ENCODE measurements at places on chromosomes 12 and 14.

- no peak for DNase-seq
These were observed 176.0 kb upstream of the DYRK2 start for GRCh38 chr12:67472539-67472938.

- DNase-seq, result peak; percentile 15
These were observed 187.5 kb downstream of the RBM19 start for GRCh38 chr12:113778432-113779132.

DNA sequence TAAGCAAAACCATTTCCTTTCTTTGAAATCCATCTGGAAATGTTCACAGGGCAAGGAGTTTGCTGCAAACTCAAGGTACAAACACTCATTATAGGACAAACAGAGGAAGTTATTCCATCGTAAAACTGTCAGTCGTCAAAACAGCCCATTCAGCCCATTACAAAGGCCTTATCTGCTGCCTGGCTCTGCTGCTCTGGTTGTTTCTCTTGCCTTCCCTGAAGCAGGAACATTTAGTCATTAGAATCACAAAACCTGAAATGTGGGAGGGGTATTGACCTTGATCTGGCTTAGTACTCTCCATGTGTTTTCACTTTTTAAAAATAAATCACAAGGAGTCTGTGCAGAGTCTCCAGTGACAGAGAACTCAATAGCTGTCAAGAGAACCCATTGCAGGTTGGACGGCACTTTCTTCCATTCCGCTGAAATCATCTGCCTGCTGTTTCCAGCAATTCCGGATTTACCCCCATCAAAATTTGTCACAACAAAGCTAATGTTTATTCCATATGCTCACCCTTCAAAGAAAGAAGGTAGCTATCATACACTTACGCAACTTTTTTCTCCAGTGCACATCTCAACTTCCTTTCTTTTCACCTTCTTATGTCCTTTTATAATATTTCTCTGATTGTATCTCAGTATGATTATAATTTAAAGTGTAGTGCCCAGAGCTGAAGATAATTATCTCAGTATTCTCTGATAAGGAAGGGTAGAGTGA is 24.6 kb upstream of the ITPR2 start:
- DNase-seq, result no peak

GRCh38 chr12:28568118-28568517 is 377.9 kb downstream of the CCDC91 start:
- DNase-seq, result peak; percentile 88

GRCh38 chr12:50082644-50083043 is 2.5 kb upstream of the SMARCD1 start:
- no peak for DNase-seq

GRCh38 chr14:77032491-77032843 is 4.0 kb upstream of the IRF2BPL start:
- DNase-seq, result no peak

DNA sequence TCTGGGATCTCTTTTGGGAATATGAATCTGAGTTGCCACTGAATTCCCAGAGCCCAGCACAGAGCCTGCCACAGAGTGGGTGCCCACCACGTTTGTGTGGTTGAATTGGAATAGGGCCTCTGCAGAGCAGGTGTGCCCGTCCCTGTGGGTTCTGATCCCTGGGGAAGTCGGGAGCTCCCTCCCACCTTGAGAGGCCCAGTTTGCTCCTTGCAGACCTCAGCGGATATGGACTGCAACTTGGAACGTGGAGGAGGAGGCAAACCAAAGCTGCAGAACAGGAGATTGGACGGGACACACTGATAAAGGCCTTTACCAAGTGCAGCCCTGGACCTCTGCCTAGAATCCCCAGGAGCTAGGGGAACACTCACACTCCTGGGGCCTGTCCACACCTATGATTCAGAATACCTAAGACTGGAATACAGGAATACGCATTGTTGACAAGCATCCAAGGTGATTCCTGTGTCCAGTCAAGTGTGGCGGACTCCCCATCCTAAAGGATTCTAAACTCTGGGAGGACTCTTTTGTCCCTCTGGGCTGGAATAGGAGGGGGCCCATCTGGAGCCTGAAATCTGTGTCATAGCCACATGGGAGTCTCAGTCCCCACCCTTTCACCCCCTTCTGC is 2.4 kb downstream of the KRT76 start:
- no peak for DNase-seq

GRCh38 chr12:6605421-6606330 is 1.5 kb downstream of the CHD4 start:
- peak; percentile 39 for DNase-seq

DNA sequence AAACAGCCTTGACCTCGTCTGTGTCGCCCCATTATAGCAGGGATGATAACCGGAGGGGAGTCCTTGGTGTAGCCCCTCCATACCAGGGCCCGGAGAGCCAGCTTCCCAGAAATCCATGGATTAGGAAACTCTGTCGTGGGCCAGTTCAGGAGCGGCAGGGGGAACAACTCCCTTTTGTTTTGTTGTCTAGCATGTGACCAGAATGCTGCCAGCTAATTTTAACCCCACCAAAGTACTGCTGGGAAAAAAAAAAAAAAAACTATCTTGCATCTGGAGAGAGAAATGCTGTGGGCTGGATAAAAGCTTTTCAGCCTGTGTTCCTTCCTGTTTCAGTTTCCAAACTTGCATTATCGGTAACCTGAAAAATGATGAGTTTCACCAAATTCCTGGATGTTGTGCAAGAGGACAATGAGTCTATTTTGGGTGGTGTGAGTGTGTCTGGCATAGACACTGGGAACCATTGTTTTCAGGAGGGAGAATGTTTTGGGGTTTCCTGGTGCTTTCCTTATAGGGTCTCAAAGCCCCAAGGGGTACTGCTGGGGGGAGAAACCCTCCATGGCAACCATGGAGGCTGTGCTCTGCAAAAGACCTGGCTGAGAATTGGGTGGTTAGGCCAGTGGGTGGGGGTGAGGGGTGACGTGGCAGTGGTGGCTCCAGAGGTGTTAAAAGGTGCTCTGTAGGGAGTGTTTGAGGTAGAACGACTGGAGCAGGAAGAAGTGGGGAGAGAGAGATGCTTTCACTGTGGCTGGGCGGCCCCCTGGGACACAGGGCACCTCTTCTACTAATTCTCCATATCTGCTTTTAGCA is 14.9 kb upstream of the IRF2BPL start:
- DNase-seq, result peak; percentile 91

- DNase-seq, result no peak
These were observed 27.5 kb downstream of the RHOJ start for GRCh38 chr14:63231766-63232165.

DNA sequence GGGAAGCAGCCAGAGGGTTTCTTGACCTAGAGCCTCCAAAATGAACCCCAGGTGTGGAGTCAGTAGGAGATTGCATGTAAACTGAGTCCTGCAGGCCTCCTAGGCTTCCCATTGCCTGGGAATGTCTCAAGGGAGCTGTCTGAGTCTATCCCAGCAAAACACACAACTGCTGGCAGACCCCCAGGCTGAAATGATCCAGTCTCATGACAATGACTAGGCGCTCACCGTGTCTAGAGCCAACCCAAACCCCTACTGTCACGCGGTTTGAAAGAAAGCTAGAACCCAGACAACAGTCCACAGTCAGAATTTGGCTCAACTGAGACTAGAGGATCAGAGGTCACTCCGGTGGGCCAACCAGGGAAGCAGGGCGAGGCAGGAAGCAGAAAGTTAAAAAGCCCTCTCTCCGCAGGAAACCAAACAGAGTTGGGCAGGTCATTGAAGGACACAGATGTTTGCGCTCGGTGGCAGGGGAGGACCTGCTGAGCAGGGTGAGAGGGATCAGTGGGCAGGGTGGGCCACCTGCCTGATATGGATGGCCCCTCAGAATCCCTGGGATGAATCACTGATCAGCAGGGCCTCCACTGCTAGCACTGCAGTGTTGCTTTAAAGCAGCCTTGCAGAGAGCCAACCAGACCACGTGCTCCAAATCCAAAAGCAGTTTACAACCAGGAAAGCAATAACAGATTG is 23.8 kb downstream of the ACTN1 start:
- no peak for DNase-seq

- DNase-seq, result peak; percentile 4
These were observed 620 bp downstream of the C1S start for GRCh38 chr12:7061138-7061537.

DNA sequence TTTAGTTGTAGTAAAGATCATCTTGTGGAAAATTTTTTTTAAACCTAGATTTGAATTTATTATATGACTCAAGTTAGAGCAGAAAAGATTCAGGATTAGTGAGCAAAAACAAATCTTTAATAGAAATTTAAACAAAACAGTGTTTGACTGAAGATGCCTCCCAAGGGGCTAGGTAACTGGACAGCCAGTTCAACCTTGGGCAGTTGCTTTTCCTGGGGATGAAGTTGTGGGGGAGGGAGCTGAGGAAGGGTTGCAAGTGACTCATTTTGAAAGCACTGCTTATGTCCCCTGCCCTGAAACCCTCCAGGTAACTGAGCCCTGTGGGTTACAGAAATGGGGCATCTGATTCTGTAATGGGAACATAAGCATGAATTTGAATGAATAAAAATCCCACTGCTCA is 13.1 kb downstream of the CFAP54 start:
- DNase-seq, result no peak

DNA sequence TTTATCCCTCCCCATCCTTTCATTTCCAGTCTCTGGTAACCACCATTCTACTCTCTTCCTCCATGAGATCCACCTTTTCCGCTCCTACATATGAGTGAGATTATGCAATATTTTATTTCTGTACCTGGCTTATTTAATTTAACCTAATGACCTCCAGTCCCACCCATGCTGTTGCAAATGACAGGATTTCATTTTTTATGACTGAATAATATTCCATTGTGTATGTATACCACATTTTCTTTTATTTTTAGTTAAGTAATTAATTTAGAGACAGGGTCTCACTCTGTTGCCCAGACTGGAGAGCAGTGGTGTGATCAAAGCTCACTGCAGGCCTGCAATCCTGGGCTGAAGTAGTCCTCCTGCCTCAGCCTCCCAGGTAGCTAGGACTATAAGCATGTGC is 2.6 kb downstream of the LRRK2 start:
- DNase-seq, result no peak

- peak; percentile 73 for DNase-seq
These were observed 21.1 kb downstream of the BDKRB2 start for GRCh38 chr14:96225745-96226151.

DNA sequence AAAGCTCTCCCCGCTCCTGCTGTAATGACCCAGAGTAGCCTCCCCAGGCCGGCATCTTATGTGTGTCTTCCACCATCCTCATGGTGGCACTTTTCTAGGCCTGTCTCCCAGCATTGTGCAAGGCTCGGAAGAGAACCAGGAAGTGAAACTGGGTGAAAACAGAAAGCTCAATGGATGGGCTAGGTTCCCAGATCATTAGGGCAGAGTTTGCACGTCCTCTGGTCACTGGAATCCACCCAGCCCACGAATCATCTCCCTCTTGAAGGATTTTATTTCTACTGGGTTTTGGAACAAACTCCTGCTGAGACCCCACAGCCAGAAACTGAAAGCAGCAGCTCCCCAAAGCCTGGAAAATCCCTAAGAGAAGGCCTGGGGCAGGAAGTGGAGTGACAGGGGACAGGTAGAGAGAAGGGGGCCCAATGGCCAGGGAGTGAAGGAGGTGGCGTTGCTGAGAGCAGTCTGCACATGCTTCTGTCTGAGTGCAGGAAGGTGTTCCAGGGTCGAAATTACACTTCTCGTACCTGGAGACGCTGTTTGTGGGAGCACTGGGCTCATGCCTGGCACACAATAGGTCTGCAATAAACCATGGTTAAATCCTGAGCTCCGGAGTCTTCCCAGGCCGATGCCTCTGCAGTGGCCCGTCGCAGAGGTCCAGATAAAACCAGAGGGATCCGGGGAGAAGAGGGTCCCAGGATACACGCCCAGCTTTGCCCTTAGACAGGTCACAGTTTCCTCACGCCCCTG is 15.6 kb downstream of the ACVRL1 start:
- peak; percentile 83 for DNase-seq
